Left hindlimb (tissue), 1 donor: ENCODE measurements at places on chromosomes 1 and 21.

DNA sequence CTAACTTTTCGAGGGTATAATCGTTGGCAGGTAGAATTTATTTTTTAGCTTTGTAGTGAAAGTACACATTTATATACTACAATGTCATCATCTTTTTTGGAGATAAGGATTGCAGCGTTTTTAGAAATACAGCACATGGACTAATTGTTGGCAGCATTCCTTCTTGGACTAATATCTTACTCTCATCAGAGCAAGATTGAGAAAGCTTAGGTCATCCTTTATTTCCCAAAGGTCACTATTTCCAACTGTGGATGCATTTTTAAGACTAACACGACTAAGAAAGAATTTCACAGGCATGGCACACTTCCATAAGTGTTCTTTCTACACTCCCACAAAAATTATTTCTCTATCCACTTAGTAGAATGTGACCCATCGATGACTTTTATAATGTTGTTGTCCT, 732.3 kb downstream of the NCAM2 start:
- DNase-seq = no peak

GRCh38 chr21:32445101-32445500, 32.6 kb downstream of the EVA1C start:
- DNase-seq = no peak

DNA sequence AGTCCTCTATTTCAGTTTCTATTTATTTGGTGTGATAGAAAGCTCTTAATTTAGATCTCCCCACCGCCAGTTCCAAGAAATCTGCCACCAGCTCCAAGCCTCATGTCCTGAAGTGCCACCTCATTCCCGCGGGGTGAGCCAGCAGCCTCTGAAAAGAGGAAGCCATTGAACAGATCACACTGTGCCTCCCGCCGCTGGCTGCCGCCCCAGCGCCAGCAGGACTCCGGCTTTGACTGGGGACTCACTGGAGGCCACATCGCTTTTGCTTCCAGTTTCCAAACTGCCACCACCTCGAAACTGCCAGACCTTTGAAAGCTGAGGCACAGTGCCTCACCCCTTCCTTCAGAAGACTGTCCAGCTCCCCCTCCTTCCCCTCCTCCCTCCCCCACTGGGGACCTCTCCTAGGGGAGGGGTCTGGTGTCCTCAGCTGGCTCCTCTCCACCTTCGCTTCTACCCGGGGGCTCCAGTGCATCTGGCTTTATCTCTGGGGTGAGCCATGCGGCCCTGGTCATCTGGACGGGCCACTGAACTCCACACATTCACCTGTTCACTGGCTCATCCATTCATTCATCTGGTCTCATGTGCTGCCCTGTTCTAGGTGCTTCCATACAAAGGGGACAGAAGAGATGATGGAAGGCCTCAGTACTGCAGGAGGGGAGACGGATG, 58.9 kb downstream of the VPS26C start:
- DNase-seq = no peak

DNA sequence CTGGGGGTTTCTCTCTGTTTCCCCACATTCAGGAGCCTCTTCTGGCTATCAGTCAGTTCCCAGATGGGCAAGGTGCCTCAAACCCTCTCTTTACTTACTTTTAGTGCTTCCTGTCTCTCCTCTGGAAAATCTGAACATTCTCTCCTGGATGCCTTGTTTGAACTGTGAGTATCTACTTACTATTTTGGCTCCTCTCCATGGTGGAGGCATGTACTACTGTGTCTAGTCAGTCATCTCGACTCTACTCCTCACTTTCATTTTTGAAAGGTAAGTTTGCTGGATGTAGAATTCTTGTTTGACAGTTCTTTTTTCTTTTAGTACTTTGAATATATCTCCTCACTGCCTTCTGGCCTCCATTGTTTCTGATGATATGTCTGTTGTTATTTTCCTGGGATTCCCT, 70.9 kb upstream of the FAM78B start:
- no peak for DNase-seq

DNA sequence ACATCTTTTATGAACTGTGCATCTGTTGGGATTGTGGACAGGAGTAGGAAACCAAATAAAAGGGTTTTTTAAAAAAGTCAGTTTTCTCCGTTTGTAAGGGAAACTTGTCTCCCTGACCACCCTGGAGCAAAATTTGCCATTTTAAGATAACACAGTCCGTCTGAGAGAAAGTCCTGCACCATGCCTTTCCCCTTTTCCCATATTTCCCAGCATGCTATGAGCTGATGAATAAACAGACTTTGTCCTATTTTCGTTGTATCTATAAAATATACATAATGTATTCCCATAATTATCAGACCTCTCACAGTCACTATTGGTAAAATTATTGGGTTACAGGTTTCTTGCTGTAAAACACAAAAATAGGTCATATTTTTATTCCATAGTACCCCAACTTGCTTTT, 1.7 kb upstream of the AKT3 start:
- DNase-seq = no peak
